ENCODE measurements at places on chromosomes 7 and 10.
A peak's percentile ranks its signal among the peaks of the same experiment; 100 is the strongest.

DNA sequence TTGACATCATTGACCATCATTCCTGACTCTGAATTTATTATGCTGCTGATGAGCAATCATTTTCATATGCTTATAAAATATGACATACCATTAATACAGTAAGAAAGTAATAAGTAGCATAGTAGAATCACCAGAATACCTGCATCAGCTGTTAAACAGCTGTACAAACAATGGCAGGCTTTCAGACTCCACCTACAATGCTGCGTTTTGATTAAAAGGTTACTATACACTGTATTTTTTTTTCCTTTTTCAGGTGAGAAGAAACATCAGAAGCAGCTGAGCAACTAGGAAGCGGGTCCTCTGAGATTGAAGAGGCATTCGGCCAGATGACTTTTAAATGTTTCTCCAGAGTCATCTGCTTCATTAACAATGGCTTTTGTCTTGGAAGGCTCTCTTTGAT lies 7.1 kb downstream of the ASNS start:
- no peaks in the 10 kb centered on the region for H3K27me3 ChIP-seq
- H3K36me3 ChIP-seq, result peaks cover 51% of the 10 kb centered on the region
- peaks cover 28% of the 10 kb centered on the region for H3K4me1 ChIP-seq
- no peak for DNase-seq
- no peak overlapping the region for H3K4me3 ChIP-seq
- H3K27ac ChIP-seq, result no peak overlapping the region

DNA sequence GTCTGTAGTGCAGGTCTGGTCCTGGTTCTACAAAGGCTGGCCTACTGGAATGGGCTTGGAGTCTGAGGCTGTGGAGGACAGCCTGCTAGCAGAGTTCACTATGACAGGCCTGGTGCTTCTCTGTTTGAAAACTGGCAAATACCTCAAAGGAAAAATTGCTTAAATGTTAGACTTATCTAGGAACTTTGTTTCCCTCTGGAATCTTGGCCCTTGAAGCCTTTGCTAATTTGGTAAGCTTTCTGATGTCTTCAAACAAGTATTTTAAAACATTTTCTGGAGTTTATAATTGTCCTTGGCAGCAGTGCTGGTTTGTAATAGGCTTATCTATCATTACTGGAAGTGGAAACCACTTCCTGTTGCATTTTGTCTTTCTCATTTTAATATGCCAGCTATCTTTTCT lies 139.7 kb downstream of the TMEM26 start:
- H3K4me1 ChIP-seq, result peaks cover 17% of the 10 kb centered on the region
- H3K36me3 ChIP-seq, result peaks cover 5% of the 10 kb centered on the region
- DNase-seq, result no peak
- no peak overlapping the region for H3K4me3 ChIP-seq

- no peaks in the 10 kb centered on the region for H3K36me3 ChIP-seq
- no peak for DNase-seq
- H3K27me3 ChIP-seq, result no peaks in the 10 kb centered on the region
Measured at GRCh38 chr10:133027482-133027881, 60.2 kb upstream of the ADGRA1 start.

DNA sequence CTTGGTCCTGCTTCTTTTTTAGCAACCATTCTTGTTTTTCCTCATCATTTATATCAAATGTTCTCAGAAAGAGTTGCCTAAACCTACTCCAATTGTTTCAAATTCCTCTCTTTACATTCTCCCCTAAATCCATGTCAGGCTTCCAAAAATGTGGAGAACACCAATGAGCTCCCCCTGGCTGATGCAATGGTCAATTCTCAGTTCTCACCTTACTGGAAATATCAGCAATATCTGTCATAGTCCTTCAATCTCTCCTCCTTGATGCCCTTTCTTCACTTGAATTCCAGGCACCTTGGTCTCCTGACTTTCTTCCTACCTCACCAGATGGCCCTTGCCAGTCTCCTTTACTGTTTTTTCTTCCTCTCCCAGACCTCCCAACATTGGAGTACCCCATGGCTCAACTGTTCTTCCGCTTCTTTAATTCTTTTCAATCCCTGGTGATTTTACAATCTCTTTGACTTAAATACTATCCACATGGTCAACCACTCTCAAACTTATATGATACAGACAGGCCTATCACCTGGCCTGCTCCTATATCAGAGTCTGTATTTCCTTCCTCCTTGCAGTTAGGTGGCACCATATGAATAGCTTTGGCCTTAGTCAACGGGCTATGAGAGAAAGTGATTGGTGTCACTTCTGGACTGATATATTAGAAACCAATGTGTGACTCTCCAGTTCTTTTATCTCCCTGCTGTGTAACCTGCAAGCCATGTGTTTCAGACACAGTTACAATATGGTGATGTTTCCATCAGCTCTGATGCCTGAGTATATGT lies 47.4 kb upstream of the CAV2 start:
- no peak for DNase-seq
- no peaks in the 10 kb centered on the region for H3K4me1 ChIP-seq
- H3K27ac ChIP-seq, result no peak overlapping the region
- H3K27me3 ChIP-seq, result no peaks in the 10 kb centered on the region
- H3K36me3 ChIP-seq, result no peaks in the 10 kb centered on the region
- H3K4me3 ChIP-seq, result no peak overlapping the region

- DNase-seq, result no peak
- H3K36me3 ChIP-seq, result no peaks in the 10 kb centered on the region
- H3K4me3 ChIP-seq, result no peak overlapping the region
- H3K27me3 ChIP-seq, result peaks cover 3% of the 10 kb centered on the region
- no peak overlapping the region for H3K27ac ChIP-seq
Measured at GRCh38 chr10:85575441-85575840, 791.2 kb downstream of the GRID1 start.

DNA sequence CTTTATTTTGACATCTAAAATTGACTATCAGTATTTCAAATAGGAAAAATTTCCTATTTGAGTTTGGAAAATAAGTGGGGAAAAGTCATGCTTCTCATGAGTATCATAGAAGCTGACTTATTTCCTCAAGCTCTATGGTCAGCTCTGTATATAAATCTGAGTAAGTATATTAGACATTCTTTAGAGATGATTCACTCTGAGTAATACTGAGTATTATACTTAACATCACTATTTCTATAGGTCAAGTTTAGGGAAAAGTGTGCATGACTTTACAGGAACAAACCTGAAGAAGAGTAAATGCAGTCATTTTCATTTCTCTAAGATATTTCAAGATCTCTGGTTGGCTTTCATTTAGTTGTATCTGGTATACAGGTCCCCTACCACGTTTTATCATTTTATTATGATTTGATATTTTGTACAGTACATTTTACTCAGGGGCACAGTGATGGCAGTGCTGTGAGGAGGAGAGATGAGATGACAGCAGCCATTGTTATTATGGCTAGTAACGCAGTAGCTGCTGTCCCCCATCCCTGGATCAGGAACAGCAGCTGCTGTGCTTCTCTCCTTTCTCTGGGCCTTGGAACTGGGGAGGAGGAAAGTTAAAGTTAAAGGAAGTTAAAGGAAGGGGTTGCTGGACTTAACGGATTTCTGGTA lies 15.2 kb downstream of the SND1 start:
- H3K36me3 ChIP-seq, result peaks cover 56% of the 10 kb centered on the region
- no peak for DNase-seq
- peak overlapping the region; percentile 90 for H3K27ac ChIP-seq
- H3K4me3 ChIP-seq, result no peak overlapping the region

All from activated T-helper 2 cell treated with anti-CD3 and anti-CD28 coated beads, Interferon-gamma antibody, Interleukin-2, Interleukin-4, amounts not matched to agents 10 μg/mL and 5 μg/mL and 100 μg/mL, durations not matched to agents 14 hours and 24 hours and 36 hours (primary cell).